Head of caudate nucleus (tissue), 42 donors: ENCODE measurements at places on chromosomes 4 and X.

- DNase-seq, result no peak
Measured at GRCh38 chr4:605702-606425, 19.5 kb upstream of the PDE6B start.

DNA sequence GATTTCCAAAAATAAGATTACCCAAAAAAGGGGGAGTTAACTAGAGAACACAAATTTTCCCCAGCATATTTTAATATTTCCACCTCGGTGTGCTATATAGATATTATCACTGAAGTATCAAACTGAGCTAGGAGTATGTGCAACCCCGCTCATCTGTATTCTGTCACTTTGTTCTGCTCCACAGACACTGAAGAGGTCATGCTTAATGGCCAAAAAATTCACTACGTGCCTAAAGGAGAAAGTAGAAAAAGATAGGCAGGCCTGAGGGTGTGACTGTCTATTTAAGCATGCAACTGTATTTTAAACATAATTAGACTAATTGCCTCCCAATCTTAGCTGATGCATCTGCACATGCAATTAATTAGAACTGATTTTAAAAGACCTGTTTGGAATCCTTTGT, 24.5 kb downstream of the SH3RF1 start:
- no peak for DNase-seq

- DNase-seq, result peak; percentile 27
Measured at GRCh38 chr4:1579001-1579900, 104.9 kb downstream of the FAM53A start.

DNA sequence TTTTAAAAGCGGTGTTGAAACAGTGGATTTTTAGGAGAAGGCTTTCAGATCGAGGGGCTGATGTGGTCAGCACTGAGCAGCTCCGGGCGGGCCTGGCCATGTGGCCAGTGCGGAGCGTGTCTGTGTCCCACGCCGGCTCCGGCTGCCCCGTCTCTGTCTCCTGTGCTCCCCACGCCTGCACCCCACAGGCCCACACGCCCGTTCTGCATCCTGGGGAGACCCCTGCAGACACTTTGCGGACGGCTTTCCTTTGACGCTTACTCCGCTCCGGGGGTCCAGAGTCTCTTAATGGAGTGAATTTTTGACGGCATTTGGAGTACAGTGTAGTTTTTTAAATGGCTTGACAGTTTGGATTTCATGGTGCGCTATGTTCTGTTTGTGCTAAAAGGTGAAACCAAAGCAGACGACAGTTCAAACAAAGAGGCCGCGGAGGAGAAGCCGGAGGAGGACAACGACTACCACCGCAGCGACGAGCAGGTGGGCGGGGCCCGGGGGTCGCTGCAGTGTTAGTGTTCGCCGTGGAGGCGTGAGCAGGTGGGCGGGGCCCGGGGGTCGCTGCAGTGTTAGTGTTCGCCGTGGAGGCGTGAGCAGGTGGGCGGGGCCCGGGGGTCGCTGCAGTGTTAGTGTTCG, 38.7 kb downstream of the PCGF3 start:
- no peak for DNase-seq

DNA sequence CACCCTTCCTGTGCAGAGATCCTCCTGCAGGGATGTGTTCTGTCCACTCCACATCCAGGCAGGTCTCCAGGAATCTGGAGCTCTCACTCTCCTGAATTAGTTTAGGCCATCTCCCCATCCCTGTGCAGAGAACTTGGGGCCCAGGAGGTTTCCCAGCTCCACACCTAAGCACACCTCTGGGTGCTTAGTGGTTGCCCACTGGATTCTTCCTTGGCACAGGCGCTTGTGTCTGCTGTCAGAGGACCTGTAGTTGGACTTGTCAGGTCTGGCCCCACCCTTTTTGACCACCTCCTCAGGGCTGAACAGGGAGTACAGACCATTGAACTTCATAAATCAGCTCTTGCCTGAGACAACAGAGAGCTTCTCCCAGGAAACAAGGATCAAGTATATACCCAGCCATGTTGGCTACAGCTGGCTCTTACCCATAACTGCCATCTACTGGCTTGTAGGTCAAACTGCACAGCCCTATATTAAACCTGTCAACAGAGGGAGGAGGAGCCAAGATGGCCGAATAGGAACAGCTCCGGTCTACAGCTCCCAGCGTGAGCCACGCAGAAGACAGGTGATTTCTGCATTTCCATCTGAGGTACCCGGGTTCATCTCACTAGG, 275.5 kb downstream of the PPARGC1A start:
- DNase-seq, result no peak

DNA sequence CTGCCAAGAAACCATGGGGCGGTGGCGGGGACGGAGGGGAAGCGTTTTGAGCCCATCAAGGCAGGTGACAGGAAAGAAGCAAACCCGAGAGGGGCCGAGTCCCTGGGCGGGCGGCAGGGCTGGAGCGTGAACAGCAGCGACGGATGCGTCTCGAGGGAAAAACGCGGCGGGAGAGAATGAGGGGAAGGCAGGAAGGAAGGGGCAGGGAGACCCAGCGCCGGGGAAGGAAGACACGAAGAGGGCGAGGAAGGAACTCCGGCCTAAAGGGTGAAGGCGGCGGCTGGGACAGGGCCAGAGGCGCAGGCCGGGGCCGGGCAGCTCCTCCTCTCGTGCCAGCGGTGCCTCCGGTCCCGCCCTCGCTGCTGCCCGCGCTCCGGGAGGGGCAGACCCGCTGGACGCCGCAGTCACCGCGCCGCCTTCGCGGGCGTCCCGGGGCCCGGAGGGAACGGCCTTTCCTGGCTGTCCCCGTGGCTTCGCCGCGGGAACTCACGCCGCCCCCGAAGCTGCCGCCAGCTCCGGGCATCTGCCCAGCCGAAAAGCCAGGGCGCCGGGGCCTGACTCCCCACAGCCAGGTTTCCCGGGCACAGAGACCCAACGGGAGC, 751 bp upstream of the RGS12 start:
- DNase-seq, result peak; percentile 24

DNA sequence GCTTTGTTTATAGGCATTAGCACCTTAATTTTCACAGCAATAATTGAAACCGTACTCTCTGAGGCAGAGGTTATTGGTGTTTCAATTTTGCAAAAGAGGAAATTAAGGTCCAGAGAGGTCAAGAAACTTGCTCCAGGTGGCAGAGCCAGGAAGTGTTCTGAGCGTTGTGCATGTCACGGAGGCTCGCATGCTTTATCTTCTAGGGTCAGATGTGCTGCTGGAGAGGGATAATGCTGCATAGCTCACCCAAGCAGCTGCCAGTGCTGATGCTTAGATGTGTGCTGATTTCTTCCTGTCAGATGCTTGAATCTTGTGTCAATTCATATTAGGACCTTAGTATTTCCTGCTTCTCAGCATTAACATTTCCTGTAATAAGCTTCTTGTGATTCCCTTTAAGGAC, 13.0 kb upstream of the FGF5 start:
- DNase-seq, result no peak

DNA sequence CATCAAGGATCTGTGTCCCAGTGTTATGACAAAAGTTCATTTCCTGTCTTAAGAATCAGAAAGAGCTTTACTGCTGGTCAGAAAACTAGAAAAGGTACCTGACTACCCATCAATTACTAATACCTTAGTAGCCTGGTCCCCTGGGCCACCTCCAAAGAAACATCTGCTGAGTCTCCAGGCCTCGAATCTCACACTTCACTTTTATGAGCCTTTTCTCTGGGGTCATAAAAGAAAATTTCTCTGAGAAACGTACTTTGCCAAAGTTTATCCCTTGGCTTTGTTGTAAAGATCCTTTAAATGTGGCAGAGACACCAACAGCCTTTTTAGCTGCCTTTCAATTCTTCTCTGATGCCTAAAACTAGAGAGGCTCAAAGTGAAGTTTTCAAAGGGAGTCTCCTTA, 17.8 kb downstream of the GUCY1A1 start:
- DNase-seq, result no peak
